ENCODE measurements at places on chromosomes 11 and 22.

DNA sequence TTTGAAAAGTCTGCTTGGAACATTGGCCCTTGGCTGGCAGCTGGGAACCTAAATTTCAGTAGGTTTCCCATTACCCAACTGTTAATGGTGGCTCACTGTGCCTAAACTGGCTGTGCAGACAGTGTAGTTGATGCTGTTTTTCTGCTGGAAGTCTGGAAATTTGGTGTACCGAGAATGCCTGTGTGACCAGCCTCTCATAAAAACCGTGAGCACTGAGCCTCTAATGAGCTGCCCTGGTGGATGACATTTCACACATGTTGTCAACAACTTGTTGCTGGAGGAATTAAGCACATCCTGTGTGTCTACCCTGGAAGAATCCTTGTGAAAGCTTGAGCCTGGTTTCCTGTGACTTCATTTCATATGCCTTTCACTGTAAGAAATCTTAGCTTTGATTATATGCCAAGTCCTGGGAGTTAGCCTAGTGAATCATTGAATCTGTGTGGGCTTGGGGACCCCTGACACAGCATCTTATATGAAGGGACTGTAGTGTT lies 131.1 kb downstream of the LDLRAD3 start:
- no peak for DNase-seq

GRCh38 chr11:134836561-134836960 lies 424.5 kb upstream of the B3GAT1 start:
- no peak for DNase-seq

DNA sequence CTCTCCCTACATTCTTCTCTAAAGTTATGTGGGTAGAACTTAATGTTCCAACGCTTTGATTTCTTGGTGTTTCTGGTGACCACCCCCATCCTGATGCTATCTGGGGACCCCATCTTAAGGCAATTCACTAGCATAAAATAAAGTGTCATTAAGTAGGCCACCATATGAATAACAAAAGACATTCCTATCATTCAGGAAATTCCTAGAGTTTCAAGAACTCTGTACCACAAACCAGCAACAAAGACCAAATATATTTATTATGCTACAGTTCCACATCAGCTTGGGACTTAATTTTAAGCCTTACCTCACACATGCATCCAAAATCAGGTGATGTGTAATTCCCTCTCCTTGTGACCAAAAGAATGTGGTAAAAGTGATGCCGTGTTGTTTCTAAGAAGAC lies 254.6 kb upstream of the LRRC4C start:
- DNase-seq = no peak

GRCh38 chr11:57775491-57775890 lies 13.9 kb downstream of the CTNND1 start:
- no peak for DNase-seq

DNA sequence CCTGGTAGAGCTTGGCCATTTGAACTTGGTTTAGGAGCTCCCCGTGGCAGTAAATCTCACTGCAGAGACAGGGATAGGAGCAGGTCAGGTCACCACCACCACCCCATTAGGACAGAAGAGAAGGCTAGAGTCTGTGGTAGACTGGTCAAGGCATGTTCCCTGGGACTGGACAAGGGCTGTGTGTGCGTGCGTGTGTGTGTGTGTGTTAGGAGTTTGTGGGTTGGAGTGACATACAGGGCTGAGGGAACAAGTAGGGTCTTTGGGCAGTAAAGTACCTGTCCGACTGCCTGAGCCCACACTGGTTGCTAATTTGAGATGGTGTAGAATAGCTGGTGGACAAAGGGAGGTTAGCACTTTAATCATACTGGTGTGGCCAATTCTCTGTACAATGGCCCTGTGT lies 16.1 kb downstream of the TREH start:
- no peak for DNase-seq

DNA sequence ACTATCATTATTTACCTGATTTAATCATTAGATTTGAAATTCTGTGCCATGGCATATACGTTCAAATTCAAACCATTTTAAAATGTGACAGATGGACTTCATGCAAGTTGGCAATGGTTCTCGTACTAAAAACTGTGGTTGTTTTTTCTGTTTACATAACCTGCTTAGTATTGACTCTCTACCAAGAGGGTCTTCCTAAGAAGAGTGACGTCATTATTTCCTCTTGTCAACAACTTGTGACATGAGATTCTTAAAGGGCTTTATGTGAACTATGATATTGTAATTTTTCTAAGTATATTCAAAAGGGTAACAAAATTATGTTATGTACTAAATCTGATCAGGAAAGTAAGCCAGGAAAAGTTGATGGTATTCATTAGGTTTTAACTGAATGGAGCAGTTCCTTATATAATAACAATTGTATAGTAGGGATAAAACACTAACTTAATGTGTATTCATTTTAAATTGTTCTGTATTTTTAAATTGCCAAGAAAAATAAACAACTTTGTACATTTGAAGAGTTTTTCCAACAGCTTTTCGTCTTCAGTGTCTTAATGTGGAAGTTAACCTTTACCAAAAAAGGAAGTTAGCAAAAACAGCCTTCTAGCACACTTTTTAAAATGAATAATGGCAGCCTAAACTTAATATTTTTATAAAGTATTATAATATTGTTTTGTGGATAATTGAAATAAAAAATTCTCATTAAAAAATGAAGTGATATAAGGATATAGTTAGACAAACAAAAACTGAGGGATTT lies 87.0 kb downstream of the GRK3 start:
- DNase-seq = no peak

DNA sequence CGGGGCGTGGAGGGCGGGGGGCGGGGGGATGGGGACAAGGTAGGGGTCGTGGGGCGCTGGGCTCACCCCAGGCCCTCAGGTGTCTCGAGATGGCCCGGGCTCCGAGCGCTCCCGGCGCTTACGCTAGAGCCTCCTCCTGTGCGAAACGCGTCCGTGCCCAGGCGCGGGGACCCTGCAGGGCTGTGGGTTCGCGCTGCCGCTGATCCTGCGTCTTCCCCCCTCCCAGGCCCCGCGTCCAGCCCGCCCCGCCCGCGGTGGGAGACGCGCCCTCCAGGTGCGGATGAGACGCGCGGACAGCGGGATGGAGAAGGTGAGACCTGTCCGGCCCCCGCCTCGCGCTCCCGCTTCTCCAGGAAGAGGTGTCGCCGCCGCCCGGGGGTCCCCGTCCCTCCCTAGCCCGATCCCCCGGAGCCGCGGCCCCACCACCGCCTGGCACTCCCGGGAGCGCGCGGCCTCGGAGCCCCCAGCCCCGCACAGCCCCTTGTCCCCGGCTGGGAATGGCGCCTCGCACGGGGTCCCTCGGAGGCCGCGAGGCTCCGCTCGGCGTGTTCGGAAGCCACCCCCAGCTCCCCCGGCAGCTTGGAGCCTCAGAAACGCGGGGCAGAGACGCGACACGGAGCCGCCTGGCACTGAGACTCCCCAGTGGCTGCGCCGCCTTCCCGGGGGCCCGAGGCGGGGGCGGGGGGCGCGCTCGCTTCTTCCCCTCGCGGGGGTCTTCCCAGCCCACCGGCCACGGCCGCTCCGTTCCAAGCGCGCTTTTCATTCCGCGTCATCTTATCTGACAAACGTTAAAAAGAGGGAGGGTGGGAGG lies 27.6 kb upstream of the TOLLIP start:
- no peak for DNase-seq

- no peak for DNase-seq
These were observed 26.6 kb downstream of the LRRC10B start for GRCh38 chr11:61534933-61535839.

GRCh38 chr11:76978818-76979217 lies 55.4 kb upstream of the B3GNT6 start:
- no peak for DNase-seq

GRCh38 chr11:44623341-44623730 lies 57.9 kb downstream of the CD82 start:
- DNase-seq = no peak

DNA sequence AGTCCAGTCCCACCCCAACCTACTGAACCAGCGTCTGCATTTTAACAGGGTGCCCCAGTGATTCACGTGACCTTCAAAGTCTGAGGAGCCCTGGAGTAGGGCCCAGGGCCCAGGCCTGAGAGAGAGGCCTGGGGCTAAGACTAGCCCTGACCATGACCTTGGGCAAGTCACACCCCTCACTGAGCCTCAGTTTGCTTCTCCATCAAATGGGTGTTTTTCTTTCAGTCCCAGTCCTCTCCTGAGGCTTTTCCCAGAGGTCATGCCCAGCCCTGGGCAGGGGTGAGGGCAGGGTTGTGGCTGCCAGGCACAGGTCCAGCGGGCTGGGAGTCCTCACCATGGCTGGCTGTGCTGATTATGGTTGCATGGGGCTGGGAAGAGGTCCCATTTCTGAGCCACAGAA lies 33.0 kb upstream of the GCAT start:
- no peak for DNase-seq

DNA sequence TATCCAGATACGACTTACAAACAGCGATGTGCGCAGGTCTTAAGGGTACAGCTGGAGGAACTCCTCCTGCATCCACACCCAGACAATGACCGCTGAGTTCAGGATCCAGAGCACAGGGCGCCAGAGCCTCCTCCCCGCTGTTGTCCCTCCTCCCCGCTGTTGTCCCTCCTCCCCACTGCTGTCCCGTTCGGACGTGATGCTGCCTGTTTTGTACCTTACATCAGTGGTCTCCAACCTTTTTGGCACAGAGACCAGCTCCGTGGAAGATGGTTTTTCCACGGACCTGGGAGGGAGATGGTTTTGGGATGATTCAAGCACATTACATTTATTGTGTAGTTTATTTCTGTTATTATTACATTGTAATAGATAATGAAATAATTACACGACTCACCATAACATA lies 62.0 kb downstream of the PHF21B start:
- no peak for DNase-seq

GRCh38 chr22:39254789-39255298 lies 10.1 kb upstream of the PDGFB start:
- no peak for DNase-seq

DNA sequence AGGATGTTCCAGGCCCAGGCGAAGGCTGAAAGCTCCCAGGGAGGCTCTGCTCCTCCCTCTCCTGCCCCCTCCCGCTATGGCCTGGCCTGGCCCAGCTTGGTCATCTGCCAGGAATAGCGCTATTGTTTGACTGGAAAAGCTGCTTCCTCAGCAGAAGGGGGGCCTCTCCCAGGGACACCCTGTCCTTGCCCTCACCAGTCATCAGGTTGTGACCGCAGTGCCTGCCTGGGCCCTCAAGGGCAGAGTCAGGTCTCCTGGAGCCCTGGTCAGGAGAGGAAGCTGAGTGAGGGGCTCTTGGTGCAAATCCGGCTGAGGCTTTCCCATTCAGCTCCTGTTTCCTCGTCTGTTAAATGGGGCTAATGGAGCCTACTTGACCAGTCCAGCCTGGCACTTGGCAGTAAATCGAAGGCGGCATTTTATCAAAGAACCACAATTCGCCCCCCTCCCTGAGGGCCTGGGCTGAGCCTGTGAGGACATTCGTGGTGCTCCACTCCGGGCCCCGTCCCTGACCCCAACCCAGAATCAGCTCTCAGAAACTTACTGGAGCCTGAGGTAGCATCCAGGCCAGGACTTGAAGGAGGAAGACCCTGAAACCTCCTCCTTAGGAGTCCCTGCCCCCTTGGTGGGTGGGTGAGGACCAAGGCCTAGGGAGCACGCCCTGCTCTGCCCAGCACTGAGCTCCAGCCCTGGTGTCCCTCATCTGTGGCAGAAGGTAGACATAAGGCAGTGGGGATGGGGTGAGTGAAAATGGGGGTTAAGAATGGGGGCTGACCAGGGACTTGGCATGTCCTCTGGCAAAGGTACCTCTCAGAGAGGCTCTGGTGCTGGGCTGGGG lies 2.0 kb upstream of the CASTOR1 start:
- DNase-seq = no peak

- DNase-seq = no peak
These were observed 195.5 kb upstream of the CTSC start for GRCh38 chr11:88533001-88533400.

Measured in stimulated activated CD8-positive, alpha-beta memory T cell treated with anti-CD3 and anti-CD28 coated beads, Interleukin-7, amount 100 ng/mL, for 1 hour (primary cell).